Left ventricle myocardium superior (tissue), 1 donor: ENCODE measurements at places on chromosomes 4 and X.

- DNase-seq, result peak; percentile 27
These were observed 2.3 kb upstream of the PPP2R3B start for GRCh38 chrX:389021-389441.

- peak; percentile 91 for DNase-seq
These were observed 46.4 kb downstream of the ACOX3 start for GRCh38 chr4:8394061-8394519.

DNA sequence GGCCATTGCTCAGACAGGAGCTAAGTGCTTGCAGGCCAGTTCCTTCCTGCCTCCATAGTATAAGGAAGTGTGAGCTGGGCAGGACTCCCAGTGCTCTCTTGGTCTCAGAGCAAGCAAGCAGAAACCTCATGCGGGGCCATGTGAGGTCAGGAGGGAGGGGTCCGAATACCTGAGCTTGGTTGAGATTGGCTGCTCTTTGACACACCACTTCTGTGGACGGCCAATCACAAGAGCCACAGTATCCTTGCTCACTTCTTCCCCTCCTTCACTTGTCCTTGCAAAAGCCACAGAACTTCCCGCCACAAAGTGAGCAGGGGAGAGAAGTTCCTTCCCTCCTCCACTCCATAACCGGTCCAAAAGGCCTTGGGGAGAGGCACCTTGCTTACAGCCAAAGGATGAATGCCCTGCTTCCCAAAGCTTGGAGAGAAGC is 56.7 kb downstream of the PRPS1 start:
- peak; percentile 77 for DNase-seq

DNA sequence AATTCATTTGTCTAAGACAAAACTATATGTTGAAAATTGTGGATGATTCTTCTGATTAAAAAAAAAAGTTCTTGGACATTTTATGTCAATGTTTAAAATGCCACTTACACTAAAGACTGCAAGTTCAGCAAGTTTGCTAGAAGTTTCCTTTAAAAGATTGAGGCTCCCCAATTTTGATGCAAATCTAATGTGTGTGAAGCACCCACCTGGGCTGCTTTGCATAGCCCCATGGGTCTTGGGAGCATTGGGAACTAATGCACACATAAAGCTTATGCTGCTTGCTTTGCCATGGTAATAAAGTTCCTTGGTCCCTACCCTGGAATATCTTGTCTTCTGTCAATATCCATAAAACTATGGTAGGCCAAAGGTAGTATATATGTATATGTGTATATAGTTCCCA is 725.9 kb upstream of the GRID2 start:
- no peak for DNase-seq

GRCh38 chrX:52363247-52363883 is 5.5 kb upstream of the XAGE2 start:
- no peak for DNase-seq

DNA sequence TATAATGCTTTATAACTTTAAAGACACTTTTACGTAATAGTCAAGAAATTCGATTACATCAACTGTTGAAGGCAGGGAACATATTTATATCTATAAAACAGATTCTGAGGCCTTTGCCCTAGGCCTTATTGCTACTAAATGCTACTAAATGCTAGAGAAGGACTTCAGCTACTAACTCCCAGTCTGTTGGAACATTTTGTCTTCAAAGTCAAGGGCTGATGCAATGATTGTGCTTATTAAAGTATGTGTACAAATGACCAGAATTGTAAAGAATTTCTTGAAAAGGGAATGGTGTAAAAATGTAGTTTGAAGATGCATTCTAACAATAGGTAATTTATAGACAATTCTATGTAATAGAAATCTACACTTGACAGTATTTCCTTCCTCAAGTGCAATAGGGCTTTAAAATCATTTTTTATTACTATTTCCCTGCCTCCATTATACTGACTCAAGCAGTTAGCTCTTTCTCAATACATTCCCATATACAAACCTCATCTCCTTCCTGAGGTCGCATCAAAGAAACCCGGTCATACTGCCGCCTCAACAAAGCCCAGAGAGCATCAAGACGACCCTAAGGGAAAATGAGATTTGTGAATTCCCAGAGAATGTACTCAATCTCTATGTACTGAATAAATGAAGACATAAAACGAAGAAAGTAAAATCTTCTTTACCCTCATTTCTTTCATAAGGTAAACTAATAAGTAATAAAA is 95.7 kb downstream of the ANTXR2 start:
- no peak for DNase-seq
